Aorta (tissue), 5 donors: ENCODE measurements at places on chromosomes 4 and X. TPM values are rescaled to one million over a fixed set of nuclear protein-coding genes. Genes with fewer than 3 reads are reported as not detected.

The UBE2K gene
- total RNA-seq = 56.8 TPM

The CXorf49 gene
- not detected for total RNA-seq

GRCh38 chrX:79078114-79078513, 66.4 kb upstream of the GPR174 start:
- DNase-seq = no peak
- no peak overlapping the region for H3K4me3 ChIP-seq
- no peak overlapping the region for H3K27ac ChIP-seq
- no peaks in the 10 kb centered on the region for H3K36me3 ChIP-seq

- peak overlapping the region; percentile 37 for H3K27ac ChIP-seq
- no peaks in the 10 kb centered on the region for H3K36me3 ChIP-seq
- no peak overlapping the region for H3K4me3 ChIP-seq
- no peaks in the 10 kb centered on the region for H3K27me3 ChIP-seq
These were observed 238.8 kb downstream of the CBR4 start for GRCh38 chr4:168771251-168771650.

DNA sequence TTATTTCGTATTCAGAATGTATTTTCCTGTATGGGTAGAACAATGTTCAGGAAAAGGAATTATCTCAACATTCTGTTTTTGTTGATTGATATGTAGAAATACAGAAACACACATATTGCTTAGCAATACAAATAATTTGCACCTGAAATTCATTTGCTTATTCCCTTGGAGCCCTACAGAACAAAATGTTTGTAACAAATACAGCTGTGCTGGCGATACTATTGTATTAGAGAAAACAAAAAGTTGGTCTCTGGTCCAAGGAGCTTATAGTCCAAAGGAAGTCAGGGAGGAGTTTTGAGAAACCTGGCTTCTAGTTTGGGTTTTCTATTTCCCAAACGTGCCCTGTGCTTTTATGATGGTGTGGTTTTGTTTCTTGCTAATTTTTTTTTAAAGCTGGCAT, 37.8 kb upstream of the CAPN6 start:
- H3K4me1 ChIP-seq = no peaks in the 10 kb centered on the region
- DNase-seq = no peak
- no peak overlapping the region for H3K4me3 ChIP-seq
- H3K27ac ChIP-seq = no peak overlapping the region
- H3K27me3 ChIP-seq = no peaks in the 10 kb centered on the region
- no peaks in the 10 kb centered on the region for H3K36me3 ChIP-seq

GRCh38 chr4:155450676-155451075, 73.9 kb upstream of the MAP9 start:
- H3K4me3 ChIP-seq = no peak overlapping the region
- no peak for DNase-seq
- H3K27me3 ChIP-seq = no peaks in the 10 kb centered on the region
- H3K36me3 ChIP-seq = no peaks in the 10 kb centered on the region
- H3K27ac ChIP-seq = no peak overlapping the region

The METAP1 gene
- 57.2 TPM for total RNA-seq

GRCh38 chr4:138184886-138185285, 57.3 kb downstream of the SLC7A11 start:
- H3K36me3 ChIP-seq = no peaks in the 10 kb centered on the region
- H3K4me3 ChIP-seq = no peak overlapping the region
- DNase-seq = no peak
- H3K4me1 ChIP-seq = peaks cover 3% of the 10 kb centered on the region
- H3K27ac ChIP-seq = no peak overlapping the region
